ENCODE measurements at places on chromosomes 16 and 17.

GRCh38 chr17:75130632-75131277 lies 787 bp downstream of the NT5C start:
- DNase-seq = peak; percentile 49

GRCh38 chr16:30948667-30949649 lies at the start of gene ORAI3:
Gene ORAI3 (plus strand): TSS chr16:30949068. CDS start chr16:30949290, 222 bp downstream.
- DNase-seq = no peak

- no peak for DNase-seq
Observed at GRCh38 chr17:61966191-61966590, 38.4 kb upstream of the INTS2 start.

GRCh38 chr16:21943571-21943970 lies 9.6 kb upstream of the UQCRC2 start:
- no peak for DNase-seq

DNA sequence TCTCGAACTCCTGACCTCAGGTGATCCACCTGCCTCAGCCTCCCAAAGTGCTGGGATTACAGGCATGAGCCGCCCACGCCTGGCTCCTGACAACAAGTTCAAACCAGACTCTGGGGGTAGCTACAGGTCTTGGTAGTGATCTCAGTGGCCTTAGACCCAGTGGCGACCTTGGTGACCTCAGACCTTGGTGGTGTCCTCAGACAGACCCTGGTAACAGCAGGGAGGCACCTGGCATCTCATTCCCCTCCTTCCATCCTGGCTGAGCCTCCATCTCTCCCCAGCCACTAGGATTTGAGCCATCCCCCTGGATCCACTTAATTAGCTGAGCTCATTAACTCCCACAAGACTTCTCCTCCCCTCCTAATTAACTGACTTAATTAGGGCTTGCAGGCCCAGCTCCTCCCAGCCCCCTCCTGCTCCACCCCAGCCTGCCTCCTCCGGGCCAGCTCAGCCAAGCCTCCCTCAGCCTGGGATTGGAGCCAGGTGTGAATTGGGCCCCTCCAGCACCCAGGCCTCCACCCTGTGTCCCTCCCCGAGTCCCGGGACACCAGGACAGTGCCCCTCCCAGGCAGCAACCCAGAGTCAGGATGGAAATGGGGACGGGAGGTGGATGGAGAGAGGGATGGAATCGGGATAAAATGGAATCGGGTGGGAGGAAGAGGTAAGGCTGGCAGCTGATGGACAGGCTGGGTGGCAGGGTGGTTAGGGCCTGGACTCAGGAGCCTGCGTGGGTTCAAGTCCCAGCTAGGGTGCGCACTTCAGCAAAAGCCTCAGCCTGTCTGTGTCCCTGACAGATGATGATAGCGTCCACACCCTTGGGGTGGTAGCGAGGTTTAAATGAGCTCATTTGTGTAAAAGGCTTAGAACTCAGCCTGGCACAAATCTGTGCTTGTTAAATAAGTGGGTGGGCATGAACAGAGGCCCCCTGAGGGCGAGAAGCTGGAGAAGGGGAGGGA lies 11.2 kb upstream of the SBK1 start:
- DNase-seq = no peak

GRCh38 chr17:77677211-77677610 lies 281.3 kb upstream of the TNRC6C start:
- DNase-seq = no peak

DNA sequence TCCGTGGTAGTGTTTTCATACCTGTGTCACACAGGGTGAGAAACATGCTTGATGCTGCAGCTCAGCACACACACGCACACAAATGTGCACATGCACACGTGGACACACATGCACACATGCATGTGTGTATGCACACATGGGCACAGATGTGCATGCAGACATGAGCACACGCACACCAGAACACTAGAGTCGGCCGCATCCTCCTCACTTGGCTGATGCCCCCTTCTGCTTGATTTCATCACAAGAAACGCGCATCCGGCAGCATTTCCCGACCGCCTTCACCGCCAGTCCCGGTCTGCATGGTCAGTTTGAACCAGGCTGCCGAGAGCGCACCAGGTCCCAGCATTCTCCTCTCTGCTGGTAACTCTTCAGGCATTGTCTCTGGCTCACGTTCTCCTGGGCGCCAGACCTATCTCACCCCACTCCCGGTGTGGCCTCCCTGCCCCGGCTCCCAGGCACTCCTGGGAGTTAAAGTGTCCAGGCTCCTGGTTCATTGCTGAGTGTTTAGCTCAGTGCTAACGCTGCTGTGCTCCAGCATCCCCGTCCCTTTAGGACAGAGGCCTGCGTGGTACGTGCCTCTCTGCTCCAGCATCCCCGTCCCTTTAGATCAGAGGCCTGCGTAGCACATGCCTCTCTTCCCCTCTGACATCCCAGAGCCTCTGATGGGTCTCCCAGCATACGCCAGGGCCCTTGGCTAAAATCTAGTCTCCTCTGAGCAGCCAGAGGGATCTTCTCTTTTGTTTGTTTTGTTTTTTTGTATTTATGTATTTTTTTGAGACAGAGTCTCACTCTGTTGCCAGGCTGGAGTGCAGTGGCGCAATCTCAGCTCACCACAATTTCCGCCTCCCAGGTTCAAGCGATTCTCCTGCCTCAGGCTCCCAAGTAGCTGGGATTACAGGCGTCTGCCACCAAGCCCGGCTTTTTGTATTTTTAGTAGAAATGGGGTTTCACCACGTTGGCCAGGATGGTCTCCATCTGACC lies 16.0 kb downstream of the BAIAP2 start:
- no peak for DNase-seq

DNA sequence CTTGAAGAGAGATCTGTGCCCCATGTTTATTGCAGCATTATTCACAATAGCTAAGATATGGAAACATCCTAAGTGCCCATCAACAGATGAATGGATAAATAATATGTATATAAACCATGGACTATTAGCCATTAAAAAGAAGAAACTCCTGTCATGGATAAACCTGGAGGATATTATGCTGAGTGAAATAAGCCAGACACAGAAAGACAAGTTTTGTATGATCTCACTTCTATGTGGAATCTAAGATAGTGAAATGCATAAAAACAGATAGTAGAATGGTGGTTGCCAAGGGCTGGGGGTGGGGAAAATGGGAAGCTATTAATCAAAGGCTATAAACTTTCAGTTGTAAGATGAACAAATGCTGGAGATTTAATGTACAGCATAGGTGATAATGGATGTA lies 19.9 kb upstream of the HEATR6 start:
- no peak for DNase-seq

DNA sequence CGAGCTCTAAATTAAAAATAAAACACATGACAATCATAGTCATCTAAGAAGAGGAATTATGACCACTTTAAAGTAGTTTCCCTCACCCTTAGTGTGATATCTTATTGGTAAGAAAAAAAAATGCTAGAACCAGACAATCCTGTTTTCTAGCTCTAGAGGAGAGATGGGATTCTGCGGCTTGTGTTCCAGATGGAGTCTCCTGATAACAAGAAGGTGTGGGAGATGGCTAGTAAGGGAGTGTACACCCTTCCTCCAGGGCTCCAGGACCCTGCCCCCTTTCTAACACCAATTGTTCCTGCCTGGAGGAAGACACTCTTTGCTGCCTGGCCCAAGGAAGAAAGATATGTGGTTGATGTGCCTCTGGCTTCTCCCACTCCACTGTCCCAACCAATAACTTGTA lies 68.8 kb upstream of the FBXO47 start:
- DNase-seq = no peak

DNA sequence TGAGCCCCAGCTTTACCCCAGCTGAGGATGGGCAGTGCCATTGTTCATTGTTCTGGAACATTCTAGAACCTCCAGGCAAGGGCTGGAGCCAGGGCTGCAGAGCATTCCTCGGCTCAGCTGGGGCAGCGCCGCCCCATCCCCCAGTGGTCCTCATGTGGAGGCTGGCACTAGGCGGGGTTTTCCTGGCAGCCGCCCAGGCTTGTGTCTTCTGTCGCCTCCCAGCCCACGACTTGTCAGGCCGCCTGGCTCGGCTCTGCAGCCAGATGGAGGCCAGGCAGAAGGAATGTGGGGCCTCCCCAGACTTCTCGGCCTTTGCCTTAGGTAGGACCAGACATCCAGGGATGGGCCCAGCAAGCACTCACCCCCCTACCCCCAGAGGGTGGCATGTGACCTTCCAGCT lies at the start of gene TMEM95:
Gene TMEM95 (plus strand): TSS at position 104 of the 400 bp plus-strand sequence. CDS start 49 bp downstream, at position 153.
- no peak for DNase-seq

All from activated CD4-positive, alpha-beta T cell treated with anti-CD3 and anti-CD28 coated beads for 4 hours (primary cell).